Activated naive CD8-positive, alpha-beta T cell treated with anti-CD3 and anti-CD28 coated beads, Interleukin-2, amount 50 U/mL, for 24 hours (primary cell): ENCODE measurements at places on chromosomes 2 and 18.

DNA sequence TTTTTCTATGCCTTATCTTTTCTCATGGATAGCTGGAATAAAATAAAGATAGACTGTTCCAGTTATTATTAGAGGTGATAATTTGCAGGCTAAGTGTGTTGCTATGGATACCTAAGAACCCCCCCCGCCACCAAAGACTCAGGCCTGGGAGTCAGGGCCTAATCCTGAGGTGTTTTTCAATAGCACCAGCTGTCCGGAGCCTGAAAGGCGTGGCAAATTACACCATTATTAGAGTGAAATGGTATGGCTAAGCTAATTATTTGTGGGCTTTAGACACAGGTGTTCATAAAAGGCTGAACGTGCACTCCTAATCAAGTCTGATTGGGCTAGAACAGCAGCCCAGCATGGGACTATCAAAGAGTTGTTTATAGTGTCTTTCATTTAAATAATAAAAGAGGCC lies 293.2 kb upstream of the DCC start:
- no peak for DNase-seq

GRCh38 chr2:145771525-145771924 lies 1251.6 kb upstream of the ZEB2 start:
- DNase-seq, result no peak

GRCh38 chr2:217947383-217948350 lies 55.1 kb downstream of the TNS1 start:
- DNase-seq, result no peak

- DNase-seq, result no peak
Observed at GRCh38 chr2:72815655-72816278, 10.1 kb downstream of the EXOC6B start.

DNA sequence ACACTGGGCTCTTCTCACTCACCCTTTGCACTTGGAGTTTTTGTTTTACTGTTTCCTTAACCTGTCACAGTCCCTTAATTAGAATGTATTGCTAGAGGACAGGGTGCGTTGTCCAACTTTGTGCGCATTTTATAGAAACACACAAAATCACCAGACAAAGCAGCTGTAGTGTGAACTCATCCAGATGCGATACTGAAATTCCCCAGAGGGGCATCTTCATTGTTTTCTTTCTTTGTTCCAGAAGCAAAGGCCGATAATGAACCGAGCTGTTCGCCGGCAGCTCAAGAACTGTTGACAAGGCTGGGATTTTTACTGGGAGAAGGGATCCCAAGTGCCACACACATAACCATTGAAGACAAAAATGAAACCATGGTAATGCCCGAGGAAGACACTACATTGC lies 137.6 kb downstream of the WDSUB1 start:
- DNase-seq, result no peak
